ENCODE measurements at places on chromosomes 12 and 14.
A peak's percentile ranks its signal among the peaks of the same experiment; 100 is the strongest.

GRCh38 chr12:12721814-12722434 lies 4.8 kb downstream of the CDKN1B start:
- DNase-seq: no peak

- no peak for DNase-seq
These were observed 198.9 kb upstream of the SFSWAP start for GRCh38 chr12:131511803-131512561.

DNA sequence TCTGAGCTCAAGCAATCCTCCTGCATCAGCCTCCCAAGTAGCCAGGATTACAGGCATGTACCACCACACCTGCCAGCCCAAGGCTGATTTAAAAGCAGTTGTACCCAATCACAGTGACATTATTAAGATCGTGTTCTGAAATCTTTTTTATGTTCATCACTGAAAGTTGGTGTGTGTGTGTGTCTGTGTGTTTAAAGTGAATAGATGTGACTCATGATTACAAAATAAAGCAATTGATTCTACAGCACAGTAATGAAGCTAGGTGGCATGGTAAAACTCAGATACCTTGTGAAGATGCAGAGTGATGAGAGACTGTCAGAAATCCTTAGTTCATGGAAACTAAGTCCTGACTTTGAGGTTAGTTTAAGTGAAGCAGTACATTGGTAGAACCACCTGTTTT lies 74.2 kb upstream of the ATP2B1 start:
- no peak for DNase-seq

DNA sequence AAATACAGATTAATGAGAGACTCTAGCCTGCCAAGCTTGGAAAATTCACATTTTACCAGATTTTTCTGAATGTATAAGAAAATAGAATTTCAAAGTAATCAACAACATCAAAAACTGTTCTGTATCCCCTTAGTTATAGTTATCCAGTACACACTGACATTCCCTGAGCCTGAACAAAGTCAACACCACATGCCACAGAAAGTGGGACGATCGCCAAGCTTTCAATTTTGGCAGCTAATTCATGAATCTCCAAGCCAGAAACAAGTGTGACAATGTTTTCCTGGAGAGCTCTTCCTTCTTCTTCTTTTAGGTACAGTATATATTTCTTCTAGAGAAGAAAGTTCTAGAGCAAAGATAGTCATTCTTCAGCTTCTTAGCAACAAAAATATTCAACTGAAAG lies 290.2 kb downstream of the PRKD1 start:
- DNase-seq: peak; percentile 52

GRCh38 chr14:35385042-35385839 lies 19.3 kb downstream of the NFKBIA start:
- peak; percentile 87 for DNase-seq

GRCh38 chr14:73686901-73687300 lies 27.3 kb downstream of the PNMA1 start:
- no peak for DNase-seq

DNA sequence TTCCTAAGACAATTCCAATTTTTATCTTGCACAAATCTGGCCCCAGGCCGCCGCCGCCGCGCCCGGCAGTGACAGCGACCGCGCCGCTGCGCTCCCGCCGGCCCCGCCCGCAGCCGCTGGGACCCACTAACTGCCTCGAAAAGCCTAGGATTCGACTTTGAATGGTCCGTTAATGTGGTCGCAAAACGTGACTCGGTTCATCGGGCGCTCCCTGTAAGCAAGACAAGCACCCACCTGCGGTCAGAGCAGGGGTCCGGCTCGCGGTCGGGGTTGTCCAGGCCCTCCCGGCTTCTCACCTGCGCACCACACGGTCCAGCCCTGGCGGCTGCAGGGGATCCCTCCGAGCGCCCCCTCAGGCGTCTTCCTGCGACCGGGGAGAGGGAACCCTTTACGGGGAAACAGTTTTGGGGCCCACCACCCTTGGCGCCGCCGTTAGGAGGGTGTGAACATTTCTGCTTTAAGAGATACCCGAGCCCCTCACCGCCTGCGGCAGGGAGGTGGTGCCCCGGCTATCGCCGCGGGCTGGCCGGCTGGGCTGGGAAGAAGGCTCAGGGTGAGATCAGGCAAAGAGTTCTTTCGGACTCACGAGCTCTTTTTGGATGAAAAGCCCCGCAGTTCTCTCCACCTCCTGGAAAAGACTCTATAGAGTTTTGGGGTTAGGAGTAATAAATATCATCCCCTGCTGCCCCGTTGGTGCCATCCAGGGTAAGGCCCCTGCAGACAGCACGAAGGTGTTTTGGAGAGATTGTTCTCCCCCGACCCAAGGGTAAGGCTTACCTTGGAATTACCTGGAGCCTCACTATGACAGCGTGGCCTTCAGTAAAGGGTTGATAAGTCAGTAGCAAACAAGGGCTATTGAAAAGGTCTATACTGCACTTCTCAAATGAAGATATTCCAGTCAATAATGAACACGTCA lies 13.6 kb upstream of the FOXJ2 start:
- DNase-seq: no peak

GRCh38 chr12:27966870-27967269 lies 5.7 kb downstream of the PTHLH start:
- DNase-seq: no peak

DNA sequence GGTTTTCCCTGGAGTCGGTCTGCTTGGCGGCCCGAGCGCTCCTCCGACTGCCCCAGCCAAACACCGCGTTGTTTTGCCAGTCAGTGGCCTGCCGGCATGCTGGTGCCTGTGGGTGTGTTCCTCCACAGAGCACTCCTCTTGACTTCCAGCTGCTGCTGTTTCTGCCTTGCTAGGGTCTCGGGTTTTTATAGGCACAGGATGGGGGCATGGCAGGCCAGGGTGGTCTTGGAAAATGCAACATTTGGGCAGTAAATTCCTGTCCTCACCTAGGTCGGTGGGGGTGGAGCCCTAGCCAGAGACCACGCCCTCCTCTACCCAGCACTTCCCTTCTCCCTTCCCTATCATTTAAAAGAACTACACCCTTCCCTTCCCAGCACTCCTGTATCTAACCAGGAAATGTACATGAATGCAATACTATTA lies 34.7 kb upstream of the VASH1 start:
- DNase-seq: no peak

- DNase-seq: no peak
These were observed 29.7 kb downstream of the KTN1 start for GRCh38 chr14:55609681-55610080.

- no peak for DNase-seq
These were observed 100.7 kb downstream of the DUSP6 start for GRCh38 chr12:89251342-89252271.

DNA sequence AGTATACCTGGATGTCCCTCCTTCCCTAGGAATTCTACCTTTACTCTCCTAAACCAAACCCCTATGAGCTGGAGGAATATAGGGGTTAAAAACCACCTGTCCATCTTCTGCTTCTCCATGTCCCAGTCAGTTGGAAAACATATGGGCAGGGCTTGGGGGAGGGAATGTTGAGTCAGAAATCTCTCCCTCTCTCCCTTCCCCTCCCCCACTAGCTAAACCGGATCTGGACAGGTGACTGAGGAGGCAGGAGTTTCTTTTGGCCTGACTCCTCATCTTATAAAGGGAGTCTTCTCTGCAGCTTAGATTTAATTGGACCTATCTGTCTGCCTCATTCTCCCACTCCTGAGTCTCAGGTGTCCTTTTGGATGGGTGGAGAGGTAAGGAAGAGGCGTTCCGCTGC lies 6.1 kb downstream of the ERBB3 start:
- DNase-seq: no peak

DNA sequence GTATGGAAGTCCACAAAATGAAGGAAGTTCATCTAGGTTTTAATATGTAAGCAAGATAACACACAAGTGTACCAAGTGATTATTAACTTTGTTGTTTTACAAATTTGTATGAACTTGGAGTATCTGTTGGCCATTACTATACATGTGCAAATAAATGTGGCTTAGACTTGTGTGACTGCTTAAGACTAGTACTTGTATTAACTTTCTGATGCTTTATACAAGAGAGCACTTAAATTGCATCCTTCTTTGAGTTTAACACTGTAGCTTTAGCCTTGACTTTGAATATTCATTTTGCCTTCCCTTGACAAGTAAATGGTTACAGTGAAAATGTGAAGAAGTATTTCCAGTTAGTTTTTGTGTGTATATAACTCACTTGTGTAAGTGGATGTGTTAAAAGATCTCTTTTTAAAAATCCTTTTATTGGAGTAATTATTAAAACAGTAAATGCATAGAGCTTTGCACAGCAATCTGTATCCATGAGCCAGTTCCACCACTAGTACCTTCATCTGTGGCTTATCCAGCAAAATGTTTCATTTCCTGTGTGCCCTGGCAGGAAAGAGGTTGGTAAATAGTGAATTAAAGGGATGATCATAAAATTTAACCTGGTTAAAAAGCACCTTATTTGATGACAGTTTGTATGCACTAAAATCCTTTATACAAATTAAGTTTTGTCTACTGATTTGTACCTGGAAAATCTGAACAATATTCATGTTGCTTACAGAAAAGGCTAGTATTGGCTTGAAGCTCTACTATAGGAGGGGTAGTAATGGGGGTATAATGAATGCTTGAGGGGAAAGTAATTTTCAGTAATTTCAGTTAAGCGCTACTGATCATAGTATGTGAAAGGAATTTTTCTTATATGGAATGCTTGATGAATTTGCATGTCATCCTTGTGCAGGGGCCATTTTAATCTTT lies 8.0 kb downstream of the PNN start:
- DNase-seq: no peak

DNA sequence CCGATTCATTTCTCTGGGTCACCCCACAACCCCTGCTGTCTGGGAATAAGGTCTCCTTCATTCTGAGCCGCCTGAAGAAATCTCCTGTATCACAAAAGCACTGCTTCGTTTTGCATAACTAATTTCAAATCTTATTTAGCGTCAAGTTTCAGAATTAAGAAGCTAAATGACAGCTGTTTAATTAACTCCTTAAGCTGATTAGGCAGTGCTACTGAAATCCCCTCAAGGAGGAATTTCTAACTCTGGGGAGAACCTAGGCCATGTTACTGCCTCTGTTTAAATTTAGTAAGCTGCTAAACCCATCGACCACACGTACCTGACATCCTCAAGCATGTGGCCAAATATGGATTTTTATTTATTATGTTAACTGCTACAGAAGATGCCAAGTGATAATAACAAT lies 373.6 kb downstream of the GLT1D1 start:
- DNase-seq: no peak

DNA sequence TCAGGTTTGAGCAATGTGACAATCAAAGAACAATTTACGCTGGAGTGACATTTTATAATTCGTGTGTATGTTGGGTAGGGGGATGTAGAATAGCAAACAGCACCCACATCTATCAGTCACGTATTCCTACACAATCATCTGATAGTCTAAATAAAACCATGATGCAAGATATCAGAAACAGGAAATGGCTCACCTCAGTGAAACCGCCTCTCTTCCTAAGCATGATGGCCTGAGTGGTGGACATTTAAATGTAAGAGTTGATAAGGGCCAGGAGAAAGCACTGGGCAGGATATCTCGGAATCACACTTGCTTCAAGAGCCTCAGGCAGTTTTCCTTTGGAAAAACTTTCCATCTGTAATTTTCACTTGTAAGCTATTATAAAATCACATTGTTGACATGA lies 128.2 kb downstream of the GRIP1 start:
- no peak for DNase-seq

DNA sequence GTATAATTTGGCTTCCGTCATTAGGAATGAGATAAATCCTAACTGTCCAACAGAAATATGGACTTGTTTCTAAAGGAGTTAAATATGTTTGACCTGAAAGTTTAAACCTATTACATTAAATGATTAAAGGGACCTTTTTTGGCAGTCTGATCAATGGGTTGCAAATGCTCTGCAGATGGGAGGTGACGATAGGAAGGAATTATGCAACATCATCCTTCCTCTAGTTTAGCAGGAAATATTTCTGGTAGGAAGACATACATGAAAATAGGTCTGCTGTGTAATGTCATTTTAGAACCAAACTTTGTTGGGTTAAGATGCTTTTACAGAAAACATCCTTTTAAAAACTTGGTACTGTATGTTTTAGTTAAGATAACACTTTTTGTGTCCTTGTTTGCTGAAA lies 2.6 kb downstream of the LRRC10 start:
- no peak for DNase-seq

GRCh38 chr14:33959692-33960151 lies 8.8 kb upstream of the EGLN3 start:
- no peak for DNase-seq

- DNase-seq: no peak
These were observed 53.6 kb upstream of the BCL2L14 start for GRCh38 chr12:12017135-12017581.

- no peak for DNase-seq
These were observed 21.6 kb downstream of the OSBPL8 start for GRCh38 chr12:76537923-76538322.

DNA sequence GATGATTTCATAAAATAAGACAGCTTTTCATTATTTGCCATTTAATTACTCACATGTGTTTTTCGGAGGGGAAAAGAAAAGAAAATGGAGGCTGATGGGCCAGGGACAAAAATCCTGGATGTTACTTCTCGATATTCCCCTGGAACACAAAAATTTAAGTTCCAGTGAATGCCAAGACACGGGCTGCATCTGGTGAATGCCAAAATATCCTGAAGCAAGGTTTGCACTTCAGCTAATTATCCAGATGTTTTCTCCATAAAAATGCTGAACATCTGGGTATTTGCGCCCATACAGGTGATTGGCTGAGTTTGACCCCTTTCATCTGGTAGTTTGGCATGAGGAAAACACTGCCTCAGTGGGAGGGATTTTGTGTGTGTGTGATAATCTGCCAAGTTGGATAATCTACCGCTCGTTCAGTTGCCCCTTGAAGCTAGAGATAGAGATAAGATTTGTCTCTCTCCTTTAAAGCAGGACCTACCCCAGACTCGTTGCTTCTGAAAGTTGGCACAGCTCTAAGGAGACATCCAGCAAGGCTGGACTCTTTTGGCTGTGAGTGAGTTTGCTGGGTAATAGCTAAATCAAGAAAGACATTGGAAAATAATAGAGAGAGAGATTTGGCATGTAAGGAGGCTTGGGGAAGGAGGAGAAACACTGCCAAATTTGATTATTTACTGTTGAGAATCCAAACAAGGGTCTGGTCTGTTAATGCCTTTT lies 390.0 kb downstream of the EGLN3 start:
- no peak for DNase-seq

DNA sequence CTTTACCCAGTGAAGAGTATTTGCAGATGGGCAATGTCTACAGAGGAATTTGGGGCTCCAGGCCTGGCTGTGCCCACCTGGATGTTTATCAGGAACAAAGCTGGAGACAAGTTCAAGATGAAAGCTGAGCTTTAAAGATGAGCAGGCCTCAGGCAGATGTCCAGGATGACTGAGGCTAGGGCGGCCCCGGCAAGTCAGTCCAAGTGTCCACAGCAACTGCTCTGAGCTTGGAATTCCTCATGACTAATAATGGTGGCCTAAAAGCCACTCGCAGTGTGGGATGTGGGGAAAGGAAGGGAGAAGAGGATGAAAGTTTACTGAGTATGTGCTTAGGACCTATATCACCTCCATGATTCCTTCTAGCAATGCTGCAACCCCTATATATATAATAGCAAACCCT lies 128.2 kb upstream of the NOS1 start:
- no peak for DNase-seq

DNA sequence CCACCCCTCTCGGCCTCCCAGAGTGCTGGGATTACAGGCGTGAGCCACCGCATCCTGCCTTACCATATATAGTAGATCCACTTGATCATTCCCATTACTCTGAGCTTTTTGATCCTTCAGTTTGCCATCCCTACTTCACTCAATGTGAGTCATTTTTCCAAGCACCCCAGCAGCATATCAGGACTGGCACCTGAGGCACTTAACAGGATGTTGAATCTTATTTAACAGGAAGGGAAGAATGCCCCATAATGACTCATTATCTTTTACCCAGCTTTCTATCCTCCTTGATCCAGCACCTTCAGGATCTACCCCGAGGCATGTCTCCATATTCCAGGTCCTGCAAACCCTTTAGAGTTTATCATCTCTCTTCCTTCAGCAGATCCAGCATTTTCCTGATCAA lies 84.9 kb upstream of the CMKLR1 start:
- no peak for DNase-seq

Data from hypothalamus (tissue), 51 donors.